ENCODE measurements at places on chromosomes 16 and 17. TPM values are rescaled to one million over a fixed set of nuclear protein-coding genes. Genes with fewer than 3 reads are reported as not detected.

KLHL10 gene
- 0.71 TPM for polyA plus RNA-seq

CETP gene
- polyA plus RNA-seq, result 0.25 TPM

AOC2 gene
- polyA plus RNA-seq, result 2.1 TPM

LYRM9 gene
- polyA plus RNA-seq, result 17.7 TPM

GDPD3 gene
- polyA plus RNA-seq, result 5.1 TPM

GUCY2D gene
- not detected for polyA plus RNA-seq

SHISA6 gene
- 4.4 TPM for polyA plus RNA-seq

FOXF1 gene
- 83.3 TPM for polyA plus RNA-seq

NLRP1 gene
- polyA plus RNA-seq, result 22.3 TPM

GSG1L gene
- 0.53 TPM for polyA plus RNA-seq

STRADA gene
- 24.9 TPM for polyA plus RNA-seq

TMEM170A gene
- 7.2 TPM for polyA plus RNA-seq

ARSG gene
- 2.9 TPM for polyA plus RNA-seq

PRSS21 gene
- 0.11 TPM for polyA plus RNA-seq

MMP28 gene
- 48.6 TPM for polyA plus RNA-seq

RUSF1 gene
- 59.4 TPM for polyA plus RNA-seq

LRRC37A gene
- polyA plus RNA-seq, result 0.72 TPM

BAIAP3 gene
- polyA plus RNA-seq, result 2.7 TPM

IL17C gene
- polyA plus RNA-seq, result 0.13 TPM

DLX4 gene
- polyA plus RNA-seq, result 0.20 TPM

HOXB13 gene
- polyA plus RNA-seq, result 1.5 TPM

TMC6 gene
- 23.4 TPM for polyA plus RNA-seq

SIAH1 gene
- polyA plus RNA-seq, result 17.2 TPM

EFNB3 gene
- polyA plus RNA-seq, result 0.86 TPM

PPY gene
- not detected for polyA plus RNA-seq

TMC8 gene
- 3.6 TPM for polyA plus RNA-seq

CCR7 gene
- 0.39 TPM for polyA plus RNA-seq

HEATR9 gene
- not detected for polyA plus RNA-seq

KRT33A gene
- not detected for polyA plus RNA-seq

ABCC11 gene
- polyA plus RNA-seq, result 0.18 TPM

CSH1 gene
- polyA plus RNA-seq, result not detected

TOP2A gene
- 1.5 TPM for polyA plus RNA-seq

FBXW10 gene
- polyA plus RNA-seq, result 0.03 TPM

FBXO39 gene
- 0.56 TPM for polyA plus RNA-seq

CDH3 gene
- 2.9 TPM for polyA plus RNA-seq

CCL2 gene
- polyA plus RNA-seq, result 46.2 TPM

NOXO1 gene
- polyA plus RNA-seq, result 0.16 TPM

DUSP14 gene
- 12.5 TPM for polyA plus RNA-seq

TUBB3 gene
- polyA plus RNA-seq, result 16.1 TPM

NPIPB6 gene
- 0.81 TPM for polyA plus RNA-seq

SPEM3 gene
- polyA plus RNA-seq, result not detected

SCNN1G gene
- polyA plus RNA-seq, result 0.61 TPM

KRT25 gene
- polyA plus RNA-seq, result not detected

CNTNAP4 gene
- polyA plus RNA-seq, result 0.16 TPM

RAB37 gene
- polyA plus RNA-seq, result 6.7 TPM

OTOP3 gene
- polyA plus RNA-seq, result not detected

SGSM2 gene
- 61.1 TPM for polyA plus RNA-seq

CCDC144A gene
- 1.3 TPM for polyA plus RNA-seq

DOK4 gene
- 21.3 TPM for polyA plus RNA-seq

DLX3 gene
- 0.16 TPM for polyA plus RNA-seq

SMYD4 gene
- 12.8 TPM for polyA plus RNA-seq

HOXB1 gene
- not detected for polyA plus RNA-seq

Data from urinary bladder (tissue), 4 donors.